ENCODE measurements at places on chromosomes 12 and 14. TPM values are rescaled to one million over a fixed set of nuclear protein-coding genes. Genes with fewer than 3 reads are reported as not detected.

KLHDC1 gene
- total RNA-seq = 0.68 TPM

KRT85 gene
- not detected for total RNA-seq

AMHR2 gene
- total RNA-seq = not detected

GOLGA5 gene
- 16.0 TPM for total RNA-seq

SLC6A13 gene
- total RNA-seq = not detected

LPAR5 gene
- total RNA-seq = 0.40 TPM

EFS gene
- total RNA-seq = not detected

KRT73 gene
- total RNA-seq = not detected

KRT82 gene
- total RNA-seq = not detected

C12orf75 gene
- total RNA-seq = 64.4 TPM
